ENCODE measurements at places on chromosomes 5 and 9.

GRCh38 chr5:53917826-53918225, 357.4 kb downstream of the NDUFS4 start:
- DNase-seq, result peak; percentile 9

GRCh38 chr9:105355781-105356180, 92.1 kb upstream of the FSD1L start:
- no peak for DNase-seq

DNA sequence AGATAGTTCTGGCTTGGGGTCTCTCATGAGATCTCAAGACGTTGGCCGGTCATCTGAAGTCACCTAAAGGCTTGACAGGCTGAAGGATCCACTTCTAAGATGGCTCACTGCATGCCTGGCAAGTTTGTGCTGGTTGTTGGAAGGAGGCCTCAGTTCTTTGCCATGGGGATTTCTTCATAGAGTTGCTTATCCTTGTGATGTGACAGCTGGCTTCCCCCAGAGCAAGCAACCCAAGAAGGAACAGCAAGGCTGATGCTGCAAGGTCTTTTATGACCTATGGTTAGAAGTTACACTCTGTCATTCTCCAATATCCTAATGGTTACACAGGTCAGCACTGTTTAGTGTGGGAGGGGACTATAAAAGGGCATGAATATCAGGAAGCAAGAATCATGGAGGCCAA, 20.7 kb upstream of the GRPEL2 start:
- no peak for DNase-seq

DNA sequence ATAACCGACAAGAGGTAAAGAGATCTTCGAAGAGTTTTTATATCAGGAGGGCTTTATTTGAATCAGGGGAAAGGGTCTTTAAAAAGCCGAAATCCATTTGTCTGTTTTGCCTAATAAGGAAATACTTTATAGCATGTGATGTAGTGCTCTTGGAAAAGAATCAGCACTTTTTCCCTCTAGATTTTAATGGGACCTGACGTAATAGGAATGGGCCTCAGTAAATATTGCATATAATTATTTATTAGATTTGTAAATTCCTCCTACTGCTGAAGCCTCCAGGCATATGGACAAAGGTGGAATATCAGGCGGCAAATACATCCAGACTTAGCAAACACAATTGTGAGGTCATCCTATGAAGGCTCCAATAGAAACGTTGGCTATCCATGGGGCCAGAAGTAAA, 50.9 kb downstream of the ACTBL2 start:
- DNase-seq, result no peak

- no peak for DNase-seq
These were observed 77.0 kb upstream of the SMARCA2 start for GRCh38 chr9:1938135-1938534.

DNA sequence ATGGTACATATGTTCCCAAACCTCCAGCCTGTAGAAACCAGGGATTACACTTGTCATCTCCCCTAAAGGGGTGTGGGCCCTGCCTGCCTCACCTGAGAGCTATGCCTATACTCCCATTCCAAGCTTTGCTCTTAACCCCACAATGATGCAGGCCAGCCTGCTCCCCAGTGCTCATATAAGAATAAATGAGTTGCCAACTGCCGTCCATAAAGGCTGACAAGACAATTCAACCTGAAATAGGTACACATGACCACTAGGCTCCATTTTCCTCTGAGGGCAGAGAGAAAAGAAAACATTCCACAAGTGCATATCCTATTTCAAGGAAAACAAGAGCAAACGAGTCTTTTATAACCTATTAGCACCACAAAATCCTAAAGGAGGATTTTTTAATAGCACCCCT, 28.4 kb downstream of the SKP1 start:
- no peak for DNase-seq

DNA sequence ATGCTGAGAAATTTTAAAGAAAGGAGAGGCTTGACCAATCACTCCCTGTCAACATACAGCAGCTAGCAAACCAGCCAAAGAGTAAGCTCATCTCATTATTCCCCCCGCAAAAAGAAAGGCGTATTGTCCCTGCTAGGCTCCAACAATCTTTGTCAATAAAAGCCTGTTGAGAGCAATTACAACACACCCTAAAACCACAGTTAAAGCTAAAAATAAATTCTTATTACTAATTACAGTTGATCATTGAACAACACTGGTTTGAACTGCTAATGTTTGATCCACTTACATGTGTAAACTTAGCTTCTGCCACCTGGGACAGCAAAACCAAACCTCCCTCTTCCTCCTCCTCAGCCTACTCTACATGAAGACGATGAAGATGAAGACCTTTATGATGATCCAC, 151.2 kb downstream of the TSSK1B start:
- no peak for DNase-seq

DNA sequence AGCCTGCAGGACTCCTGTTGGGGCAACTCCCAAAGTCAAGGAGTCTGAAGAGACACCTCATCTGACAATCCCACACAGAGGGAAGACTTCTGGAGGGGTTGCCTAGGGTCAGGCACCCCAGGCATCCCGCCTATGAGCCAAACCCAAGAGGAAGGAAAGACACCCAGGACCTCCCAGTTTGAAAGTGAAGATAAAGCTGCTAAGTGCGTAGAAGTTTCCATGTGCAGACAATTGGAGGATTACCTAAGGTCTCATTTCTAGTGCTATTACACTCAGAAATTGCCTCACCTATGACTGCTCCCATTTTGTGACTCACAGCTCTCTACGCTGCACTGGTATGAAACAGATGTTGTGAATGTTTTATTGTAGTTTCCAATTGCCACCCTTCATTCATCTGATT, 322.9 kb downstream of the SLIT3 start:
- no peak for DNase-seq

GRCh38 chr5:131163276-131164119, 1.6 kb downstream of the HINT1 start:
- no peak for DNase-seq

DNA sequence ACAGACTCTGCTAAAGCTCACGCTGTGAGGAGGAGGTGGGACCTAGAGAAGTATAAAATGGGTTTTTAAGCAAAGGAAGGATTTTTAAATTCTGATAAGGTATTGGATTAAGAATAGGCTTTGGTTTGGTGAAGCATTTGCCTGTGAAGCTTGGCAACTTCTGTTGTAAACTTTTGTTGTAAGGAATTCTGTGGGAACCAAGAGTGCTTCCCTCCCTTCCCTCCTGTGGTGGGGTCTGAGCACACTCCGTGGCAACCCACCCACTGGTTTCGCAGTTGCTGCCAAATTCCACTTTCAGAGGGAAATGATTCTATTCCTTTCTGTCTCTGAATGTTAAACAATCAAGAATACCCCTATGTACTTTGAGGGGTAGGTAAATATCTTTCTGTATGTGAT, 28.6 kb upstream of the GTF2H2C start:
- DNase-seq, result no peak

GRCh38 chr9:118362123-118362522, 657.9 kb downstream of the TLR4 start:
- DNase-seq, result no peak

- DNase-seq, result no peak
These were observed 11.9 kb downstream of the BASP1 start for GRCh38 chr5:17229313-17229712.

DNA sequence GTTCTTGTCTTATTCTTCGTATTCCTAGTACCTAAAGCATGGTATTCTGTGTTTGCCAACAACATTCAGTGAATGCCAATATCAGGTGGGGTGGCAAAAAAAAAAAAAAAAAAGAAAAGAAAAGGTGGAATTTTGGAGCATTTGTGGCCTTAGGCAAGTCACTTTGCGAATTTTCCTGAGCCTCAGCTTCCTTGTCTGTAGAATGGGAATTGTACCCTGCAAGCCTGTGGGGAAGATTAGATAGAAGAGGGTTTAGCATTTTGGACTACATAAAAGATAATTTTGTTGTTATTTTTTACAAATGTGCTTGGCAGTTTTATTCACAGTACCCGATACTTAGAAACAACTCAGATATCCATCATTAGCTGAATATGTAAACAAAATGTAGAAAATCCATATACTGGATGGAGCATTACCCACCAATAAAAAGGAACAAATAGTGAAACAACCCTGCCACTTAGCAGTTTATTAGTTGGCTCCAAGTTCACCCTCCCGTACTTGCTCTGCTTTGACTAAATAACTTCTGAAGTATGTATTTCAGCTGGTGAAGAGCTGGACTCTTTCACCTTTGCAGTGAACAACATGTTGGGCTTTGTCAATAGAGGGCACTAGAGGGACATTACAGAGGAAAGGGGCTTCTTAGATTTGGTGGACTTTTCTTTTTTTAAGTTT, 13.6 kb downstream of the UBE2D2 start:
- peak; percentile 25 for DNase-seq

GRCh38 chr5:169881702-169882303, 98.5 kb downstream of the INSYN2B start:
- no peak for DNase-seq

GRCh38 chr9:114445616-114446015, 57.8 kb upstream of the AKNA start:
- no peak for DNase-seq

DNA sequence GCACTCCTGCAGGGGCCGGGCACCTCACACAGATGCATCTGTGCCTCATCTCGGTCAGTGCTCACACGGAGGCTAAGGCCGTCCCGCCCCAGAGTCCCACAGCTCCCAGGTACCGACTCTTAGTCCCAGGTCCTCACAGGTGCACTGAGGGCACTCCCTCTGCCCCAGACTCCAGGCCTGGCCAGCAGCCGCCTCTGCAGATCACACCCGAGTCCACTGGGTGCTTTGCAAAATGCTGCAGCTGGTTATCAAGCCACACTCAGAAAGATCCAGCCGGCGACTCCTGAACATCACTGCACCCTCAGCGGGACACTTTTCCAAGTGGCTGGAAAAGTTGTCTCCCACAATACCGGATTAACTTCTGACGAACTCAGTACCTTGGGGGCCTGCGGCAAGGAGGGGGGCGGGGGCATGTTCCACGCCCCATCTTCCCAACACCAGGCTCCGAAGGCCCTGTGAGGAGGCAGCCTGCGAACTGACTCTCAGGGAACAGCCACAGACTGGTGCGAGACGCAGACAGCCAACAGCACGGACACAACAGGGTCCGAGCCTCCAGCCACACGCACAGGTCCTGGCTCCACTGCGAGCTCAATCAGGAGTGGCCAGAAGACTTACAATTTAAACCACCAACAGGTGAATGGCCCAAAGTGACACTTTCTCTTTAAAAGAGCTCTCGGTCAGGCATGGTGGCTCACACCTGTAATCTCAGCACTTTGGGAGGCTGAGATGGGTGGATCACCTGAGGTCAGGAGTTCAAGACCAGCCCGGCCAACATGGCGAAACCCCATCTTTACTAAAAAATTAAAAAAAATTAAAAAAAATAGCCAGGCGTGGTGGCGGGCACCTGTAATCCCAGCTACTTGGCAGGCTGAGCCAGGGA, 4.0 kb downstream of the BRD3 start:
- no peak for DNase-seq

DNA sequence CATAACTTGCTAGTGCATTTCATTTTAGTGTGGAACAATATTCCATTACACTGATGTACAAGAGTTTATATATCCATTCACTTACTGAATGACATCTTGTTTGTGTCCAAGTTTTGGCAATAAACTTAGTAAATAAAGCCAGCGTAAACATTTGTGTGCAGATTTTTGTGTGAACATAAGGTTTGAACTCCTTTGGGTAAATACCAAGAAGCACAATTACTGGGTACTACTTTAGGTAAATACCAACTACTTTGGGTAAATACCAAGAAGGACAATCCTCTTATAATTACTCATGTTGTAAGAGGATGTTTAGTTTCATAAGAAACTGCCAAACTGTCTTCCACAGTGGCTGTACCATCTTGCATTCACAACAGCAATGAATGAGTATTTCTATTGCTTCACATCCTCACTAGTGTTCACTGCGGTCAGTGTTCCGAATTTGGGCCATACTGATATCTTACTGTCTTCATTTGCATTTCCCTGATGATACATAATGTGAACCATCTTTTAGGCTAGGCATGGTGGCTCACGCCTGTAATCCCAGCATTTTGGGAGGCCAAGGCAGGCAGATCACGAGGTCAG, 2.3 kb upstream of the SYK start:
- no peak for DNase-seq

- no peak for DNase-seq
These were observed 132.8 kb upstream of the CDKN2B start for GRCh38 chr9:22141908-22142307.

GRCh38 chr5:2442496-2443354, 308.8 kb downstream of the IRX2 start:
- DNase-seq, result no peak

DNA sequence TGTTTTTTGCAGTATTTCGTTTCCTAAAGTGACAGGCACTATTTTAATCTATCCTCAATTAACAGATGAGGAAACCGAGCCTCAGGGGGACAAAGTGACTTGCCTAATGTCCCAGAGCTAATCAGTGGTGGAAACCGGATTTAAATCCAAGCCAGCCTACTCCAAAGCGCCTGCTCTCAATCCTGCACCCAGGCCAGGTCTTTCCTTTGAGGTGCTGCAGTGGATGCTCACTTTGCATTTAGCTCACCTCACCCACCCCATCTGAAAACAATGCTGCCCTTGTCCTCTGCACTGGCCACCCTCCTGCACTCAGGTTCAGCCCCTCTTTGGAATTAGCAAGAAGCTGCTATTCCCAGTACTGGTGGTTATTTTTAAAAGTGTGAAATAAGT, 16.0 kb downstream of the ANGPTL2 start:
- no peak for DNase-seq

GRCh38 chr9:102587281-102587680, 407.9 kb upstream of the CYLC2 start:
- no peak for DNase-seq

GRCh38 chr9:89278551-89278950, 32.4 kb upstream of the CKS2 start:
- no peak for DNase-seq

GRCh38 chr9:104961238-104961637, 33.3 kb upstream of the ABCA1 start:
- DNase-seq, result peak; percentile 7

- DNase-seq, result no peak
These were observed 169.8 kb upstream of the STK32A start for GRCh38 chr5:147065071-147065470.

GRCh38 chr5:151214614-151215545, 9.0 kb downstream of the CCDC69 start:
- DNase-seq, result no peak

- peak; percentile 47 for DNase-seq
These were observed 138.9 kb upstream of the SGCD start for GRCh38 chr5:156188016-156188415.

GRCh38 chr5:72847439-72847838, 31.0 kb downstream of the TNPO1 start:
- no peak for DNase-seq

GRCh38 chr9:36881743-36882441, 152.2 kb downstream of the PAX5 start:
- no peak for DNase-seq

Data from NCI-H1694 (cell line).